ENCODE measurements at places on chromosomes 11 and 22.

DNA sequence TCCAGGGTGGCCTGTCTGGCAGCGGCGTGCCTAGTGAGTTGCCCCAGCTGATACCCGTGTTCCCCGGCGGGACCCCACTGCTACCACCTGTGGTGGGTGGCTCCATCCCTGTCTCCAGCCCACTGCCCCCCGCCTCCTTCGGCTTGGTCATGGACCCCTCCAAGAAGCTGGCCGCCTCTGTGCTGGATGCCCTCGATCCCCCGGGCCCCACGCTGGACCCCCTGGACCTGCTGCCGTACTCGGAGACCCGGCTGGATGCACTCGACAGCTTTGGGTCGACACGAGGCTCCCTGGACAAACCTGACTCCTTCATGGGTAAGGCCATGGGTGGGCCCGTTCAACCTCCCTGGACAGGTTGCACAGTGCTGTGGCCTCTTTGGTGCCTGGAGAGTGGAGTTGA lies 38.5 kb downstream of the ZC3H7B start:
- no peak for DNase-seq

DNA sequence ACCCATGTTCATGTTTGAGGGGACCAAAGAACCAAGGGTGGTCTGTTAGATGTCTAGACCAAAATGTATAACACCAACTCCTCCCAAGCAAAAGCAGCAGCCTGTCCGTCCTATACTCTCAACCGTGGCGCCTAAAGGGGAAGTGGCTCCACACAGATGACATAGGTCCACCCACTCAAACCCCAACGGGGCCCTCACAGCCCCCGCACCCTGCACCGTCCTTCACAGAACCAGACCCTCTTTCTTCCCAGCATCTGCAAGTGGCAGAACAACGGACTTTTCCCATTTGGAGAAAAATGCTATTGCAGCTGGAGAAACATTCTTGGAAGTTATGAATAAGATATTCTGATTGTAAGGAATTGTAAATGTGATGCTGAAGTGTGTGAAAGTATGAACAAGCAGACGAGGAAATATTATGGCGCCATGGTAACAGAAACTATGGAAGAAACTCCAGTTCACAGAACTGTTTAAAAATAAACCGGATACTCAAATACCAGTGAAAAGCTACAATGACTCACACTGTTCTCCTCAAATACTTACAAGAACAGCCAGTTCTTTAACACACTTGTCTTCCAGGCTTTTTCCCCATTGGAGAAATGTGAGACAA lies 76.5 kb upstream of the ARFGAP3 start:
- DNase-seq, result peak; percentile 95

- no peak for DNase-seq
These were observed 39.7 kb upstream of the OR5AK2 start for GRCh38 chr11:56948991-56949515.

- no peak for DNase-seq
These were observed 3.5 kb downstream of the VPS37C start for GRCh38 chr11:61157743-61158142.

- DNase-seq, result peak; percentile 86
These were observed 90.4 kb upstream of the PARVA start for GRCh38 chr11:12287009-12287373.

DNA sequence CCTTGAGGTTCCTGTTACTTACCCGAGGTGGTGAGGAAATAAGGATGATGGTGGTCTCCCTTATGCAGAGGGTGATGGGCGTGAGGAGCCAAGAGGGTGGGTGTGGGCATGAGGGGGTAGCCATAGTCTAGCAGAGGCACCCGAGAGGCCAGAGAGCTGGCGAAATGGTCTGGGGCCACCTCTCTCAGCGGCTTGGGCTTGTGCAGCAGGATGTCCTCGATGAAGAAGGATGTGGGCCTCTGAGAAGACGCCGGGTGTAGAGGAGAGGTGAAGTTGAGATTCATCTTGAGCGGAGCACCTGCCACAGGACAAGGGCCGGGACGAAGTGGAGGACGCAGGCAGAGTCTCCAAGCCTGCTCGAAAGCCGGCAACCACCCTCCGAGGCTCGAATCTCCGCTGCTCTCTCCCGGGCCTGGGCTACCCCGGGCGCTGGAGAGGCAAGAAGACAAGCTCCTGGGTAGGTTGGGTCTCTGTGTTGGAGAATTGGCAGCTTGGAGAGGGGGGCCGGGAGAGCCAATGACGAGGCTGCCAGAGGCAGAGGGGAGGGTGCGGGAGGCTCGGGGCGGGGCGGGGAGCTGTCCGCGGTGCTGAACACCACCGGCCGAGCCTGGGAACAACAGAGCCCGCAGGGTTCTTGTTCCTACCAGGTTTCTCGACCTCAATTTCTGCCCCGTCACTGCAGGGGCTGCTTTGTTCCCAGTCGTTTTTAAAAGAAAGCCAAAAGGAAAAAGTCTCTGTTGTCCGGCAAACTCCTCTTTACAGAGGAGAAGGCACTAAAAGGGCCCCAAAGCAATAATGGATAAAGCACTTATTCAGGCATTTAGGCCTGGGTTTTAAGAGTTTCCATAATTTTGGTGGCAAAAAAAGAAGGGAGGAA lies at the start of gene BSX:
Gene BSX (minus strand): TSS at position 447 of the 877 bp plus-strand sequence. CDS start 163 bp downstream, at position 284.
- no peak for DNase-seq

DNA sequence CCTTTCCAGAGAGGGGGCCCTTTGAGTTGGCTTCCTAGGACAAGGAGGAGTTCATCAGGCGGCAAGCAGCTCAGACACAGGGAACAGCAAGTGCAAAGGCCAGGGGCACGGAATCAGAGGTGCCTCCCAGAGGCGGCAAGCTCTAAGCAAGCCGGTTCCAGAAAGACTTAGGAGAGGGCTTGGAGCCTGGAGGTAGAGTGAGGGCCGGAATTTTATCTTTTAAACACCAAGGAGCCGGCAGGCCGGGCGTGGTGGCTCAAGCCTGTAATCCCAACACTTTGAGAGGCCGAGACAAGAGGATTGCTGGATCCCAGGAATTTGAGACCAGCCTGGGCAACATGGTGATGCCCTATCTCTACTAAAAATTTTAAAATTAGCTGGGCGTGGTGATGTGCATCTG lies 26.6 kb downstream of the FADD start:
- no peak for DNase-seq

GRCh38 chr11:119218141-119218878 lies 12.2 kb downstream of the CBL start:
- peak; percentile 86 for DNase-seq

GRCh38 chr11:2576549-2576948 lies 123.2 kb downstream of the KCNQ1OT1 start:
- DNase-seq, result no peak

- no peak for DNase-seq
These were observed 35.4 kb downstream of the CD82 start for GRCh38 chr11:44600839-44601383.

DNA sequence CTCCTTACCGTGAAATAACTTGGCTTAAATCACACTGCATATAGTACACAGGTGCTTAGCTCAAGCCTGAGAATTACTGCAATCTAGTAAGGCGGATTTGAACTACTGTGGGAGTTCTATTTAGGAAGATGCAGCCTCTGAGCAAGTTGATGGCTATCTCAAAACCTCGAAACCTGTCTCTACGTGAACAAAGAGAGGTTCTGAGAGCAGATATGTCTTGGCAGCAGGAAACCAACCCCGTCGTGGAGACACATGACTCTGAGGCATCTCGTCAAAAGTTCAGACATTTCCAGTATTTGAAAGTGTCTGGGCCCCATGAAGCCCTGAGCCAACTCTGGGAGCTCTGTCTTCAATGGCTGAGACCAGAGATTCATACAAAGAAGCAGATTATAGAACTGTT lies 5.9 kb downstream of the ZNF215 start:
- no peak for DNase-seq

DNA sequence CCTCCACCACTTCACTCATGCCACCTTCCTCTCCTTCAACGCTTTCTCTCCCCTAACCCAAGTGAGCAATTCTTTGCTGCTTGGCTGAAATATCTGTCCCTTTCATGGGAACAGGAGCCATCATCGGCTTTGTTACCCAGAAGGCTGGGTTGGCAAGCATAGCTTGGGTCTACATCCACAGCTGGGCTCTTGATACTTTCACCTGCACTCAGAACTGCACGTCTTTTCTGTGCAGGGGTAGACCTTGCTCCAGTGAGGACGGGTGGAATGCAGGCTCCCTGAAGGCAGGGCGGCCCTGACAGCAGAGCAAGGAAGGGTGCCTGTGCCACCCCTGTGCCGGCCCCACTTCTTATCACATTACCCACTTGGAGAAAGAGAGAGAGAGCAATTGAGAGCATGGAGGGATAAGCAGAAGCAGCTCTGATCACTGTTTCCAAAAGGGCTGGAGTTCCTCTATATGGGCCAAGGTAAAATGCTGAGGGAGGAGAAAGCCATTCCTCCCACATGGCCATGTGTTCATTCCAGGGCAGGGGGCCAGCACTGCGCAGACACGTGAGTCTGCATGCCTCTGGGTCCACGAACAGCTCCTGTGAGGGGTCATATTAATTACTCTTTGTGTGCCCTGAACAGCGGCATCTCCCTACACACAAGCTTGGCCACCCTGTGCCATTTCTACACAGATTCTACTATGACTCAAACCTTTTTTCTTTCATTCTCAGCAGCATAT lies 181.8 kb downstream of the BUD13 start:
- no peak for DNase-seq

DNA sequence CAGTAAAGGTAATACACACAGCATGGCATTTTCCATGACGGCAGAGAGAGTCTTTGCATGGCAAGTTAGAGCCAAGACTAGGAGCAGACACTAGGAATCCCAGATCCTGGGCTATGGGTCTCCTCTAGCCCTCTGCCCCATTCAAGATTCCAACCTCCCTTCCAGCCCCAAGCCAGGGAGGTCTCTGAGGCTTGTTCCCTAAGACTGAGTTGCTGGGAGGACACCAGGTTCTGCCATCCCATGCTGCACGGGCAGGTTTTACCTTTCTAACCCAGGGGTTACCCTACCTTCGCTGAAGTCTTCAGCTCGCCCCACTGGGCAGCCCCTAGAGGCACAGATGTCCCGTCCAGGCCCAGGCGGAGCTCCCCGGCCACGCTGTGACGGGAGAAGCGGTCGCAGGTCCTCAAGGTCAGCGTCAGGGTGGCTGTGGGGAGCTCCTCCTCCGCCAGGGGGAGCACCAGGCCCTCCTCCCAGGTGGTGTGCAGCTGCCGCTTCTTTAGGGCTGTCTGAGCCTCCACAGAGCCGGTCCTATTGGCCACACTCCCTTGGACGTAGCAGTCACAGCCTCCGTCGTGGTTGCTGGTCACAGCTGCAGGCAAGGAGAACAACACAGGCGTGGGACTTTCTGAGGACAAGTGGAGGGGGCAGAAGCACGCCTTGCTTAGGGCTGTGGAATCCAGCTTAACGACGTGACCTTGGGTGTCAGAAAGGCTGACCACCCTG lies 33.8 kb downstream of the SYT13 start:
- DNase-seq, result no peak

DNA sequence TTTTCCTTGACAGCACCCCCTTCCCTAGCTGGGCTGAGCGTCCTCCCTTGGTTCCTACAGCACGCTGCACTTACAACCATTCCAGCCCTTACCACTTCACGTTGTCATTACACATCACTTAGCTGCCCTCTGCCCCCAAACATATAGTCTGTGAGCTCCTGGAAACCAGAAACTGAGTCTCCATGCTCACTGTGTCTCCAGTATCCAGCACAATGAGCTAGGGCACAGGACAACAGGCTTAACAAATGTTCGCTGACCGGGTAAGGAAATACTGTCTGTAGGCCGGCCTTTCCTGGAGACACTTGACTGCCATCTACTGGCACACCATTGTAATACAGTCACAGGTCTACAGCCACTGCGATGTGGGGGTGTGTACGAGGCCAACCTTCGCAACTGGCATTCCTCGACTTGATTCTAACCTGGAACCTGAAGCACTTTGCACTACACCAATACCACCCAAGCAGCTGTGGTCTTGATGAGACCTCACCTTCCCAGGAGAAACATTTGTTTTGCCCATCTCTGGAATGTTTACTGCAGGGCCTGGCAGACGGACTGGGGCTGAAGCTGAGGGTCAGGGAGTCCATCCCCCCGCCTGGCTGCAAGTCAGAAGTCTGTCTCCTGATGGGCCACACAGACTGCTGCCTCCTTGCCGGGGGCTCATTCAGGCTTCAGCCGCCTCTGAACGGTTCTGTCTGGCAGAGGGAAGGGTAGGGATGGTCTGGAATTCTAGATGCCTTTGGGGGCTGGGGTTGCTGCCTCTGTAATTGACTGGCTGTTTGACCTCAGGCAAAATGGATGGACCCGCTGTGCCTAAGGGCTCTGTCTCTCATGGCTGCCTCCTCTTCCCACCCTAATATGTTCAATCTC lies 72.0 kb downstream of the SYN3 start:
- no peak for DNase-seq

- DNase-seq, result no peak
These were observed 11.4 kb upstream of the MICAL3 start for GRCh38 chr22:18035751-18036150.

DNA sequence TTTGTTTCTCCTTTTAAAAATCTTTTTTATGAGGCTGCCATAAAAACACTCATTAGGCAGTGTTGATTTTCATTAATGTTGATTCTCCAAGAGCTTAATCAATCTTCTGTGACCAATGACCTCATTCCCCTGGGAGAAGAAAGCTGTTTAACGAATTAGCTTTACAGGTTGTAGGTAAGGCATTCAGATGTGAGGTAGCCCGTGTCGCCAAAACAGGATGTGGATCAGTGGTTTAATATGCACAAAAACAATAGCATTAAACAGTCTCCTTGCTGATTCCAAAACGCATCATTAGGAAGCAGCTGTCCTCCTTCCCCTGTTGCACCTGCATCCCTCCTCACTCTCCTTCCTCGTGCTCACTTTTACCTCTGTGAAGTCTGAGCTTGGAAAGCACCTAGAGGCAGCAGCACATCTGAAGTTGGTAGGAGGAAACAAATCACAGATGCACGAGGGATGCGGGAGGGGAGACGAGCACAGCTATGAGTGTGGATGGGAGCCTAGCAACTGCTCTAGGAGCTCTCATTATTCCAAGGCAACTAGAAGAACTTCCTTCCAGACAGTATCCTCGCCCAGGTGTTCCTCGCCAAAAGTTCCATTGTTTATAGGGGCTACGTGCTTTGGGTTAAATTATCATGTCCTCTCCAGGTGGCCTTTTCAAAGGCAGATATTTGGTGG lies 179.4 kb upstream of the SNX19 start:
- DNase-seq, result no peak

GRCh38 chr11:1072821-1073231 lies 1.8 kb upstream of the MUC2 start:
- DNase-seq, result no peak

GRCh38 chr22:36384766-36385481 lies 2.8 kb downstream of the MYH9 start:
- DNase-seq, result no peak

- DNase-seq, result no peak
These were observed 37.8 kb upstream of the FZD4 start for GRCh38 chr11:86993031-86993430.

DNA sequence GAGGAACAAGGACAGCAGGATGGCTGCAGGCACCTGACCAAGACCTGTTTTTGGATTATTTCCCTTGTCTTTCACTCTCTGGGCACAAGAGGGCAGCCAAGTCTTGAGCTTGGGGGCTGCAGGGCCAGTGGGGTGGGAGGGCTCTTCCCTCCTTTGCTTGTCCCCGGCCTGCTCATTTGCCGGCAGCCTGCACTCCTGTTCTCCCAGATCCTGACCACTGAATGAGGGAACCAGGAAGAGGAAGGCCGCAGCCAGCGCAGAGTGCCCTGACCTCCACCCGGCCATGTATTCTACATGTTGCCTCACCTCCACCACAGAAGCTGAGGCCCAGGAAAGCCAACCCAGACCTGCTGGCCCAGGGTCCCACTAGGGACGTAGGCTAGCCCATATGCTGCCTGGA lies 15.5 kb upstream of the NNMT start:
- DNase-seq, result peak; percentile 26
